ENCODE measurements at places on chromosomes 2 and 18.

- DNase-seq: no peak
These were observed 109.1 kb downstream of the HAUS1 start for GRCh38 chr18:46213295-46213694.

DNA sequence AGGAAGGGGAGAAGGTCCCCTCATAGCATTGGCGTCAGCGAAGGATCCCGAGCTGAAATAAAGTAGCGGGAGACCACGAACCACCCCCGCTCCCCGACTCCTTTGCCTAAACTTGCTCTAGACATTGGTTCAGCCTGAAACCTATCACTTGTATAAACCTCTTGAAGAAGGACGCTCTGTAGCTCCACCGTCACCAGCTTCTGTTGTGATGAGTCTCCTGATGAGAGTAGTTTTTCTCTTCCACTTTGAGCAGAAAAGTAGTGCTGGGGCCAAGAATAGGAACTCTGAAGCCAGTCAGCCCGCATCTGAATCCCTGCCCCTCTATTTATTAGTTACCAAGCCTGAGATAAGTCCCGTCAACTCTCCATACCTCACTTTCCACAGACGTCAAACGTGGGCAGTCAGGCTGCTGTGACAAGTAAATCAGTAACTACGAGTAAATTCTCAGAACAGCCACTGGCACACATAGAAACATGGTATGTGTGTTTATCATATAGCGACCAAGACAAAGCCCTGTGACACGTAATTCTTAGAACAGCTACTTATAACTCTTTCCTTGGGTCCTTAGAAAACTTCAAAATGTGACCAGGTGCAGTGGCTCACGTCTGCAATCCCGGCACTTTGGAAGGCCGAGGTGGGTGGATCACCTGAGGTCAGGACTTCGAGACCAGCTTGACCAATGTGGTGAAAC, 61.7 kb downstream of the CD226 start:
- DNase-seq: no peak

DNA sequence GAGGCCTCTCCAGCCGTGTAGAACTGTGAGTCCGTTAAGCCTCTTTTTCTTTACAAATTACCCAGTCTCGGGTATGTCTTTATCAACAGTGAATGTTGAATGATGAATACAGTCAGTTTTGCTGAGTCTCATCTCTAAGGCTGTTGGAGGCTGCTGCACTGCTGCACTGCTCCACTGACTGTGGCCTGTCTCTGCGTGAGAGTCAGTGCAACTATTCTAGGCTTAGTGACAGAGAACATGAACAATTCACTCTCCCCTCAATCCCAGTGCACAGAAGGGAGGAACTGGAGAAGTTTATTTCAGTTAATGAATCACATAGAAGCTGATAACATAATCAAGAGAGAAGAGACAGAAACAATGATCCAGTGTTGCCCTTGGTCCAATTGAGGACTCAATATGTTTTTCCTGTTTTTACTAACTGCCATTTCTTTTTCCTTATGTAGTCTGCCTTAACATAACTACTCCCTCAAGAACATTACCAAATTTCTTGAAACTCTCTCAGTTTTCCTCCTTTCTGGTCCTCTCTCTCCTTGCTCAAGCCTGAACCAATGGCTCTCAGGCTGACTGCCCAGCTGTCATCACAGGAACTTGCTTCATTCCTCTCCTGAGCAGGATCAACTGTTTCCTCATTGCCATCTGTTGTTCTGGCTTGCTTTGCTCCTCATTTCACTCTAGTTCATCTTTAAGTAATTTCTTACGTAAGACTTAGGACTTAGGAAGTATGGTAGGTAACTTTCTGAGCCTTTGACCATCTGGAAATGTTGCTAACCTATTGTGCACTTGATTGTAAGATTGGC, 483.2 kb downstream of the METTL4 start:
- DNase-seq: peak; percentile 8

DNA sequence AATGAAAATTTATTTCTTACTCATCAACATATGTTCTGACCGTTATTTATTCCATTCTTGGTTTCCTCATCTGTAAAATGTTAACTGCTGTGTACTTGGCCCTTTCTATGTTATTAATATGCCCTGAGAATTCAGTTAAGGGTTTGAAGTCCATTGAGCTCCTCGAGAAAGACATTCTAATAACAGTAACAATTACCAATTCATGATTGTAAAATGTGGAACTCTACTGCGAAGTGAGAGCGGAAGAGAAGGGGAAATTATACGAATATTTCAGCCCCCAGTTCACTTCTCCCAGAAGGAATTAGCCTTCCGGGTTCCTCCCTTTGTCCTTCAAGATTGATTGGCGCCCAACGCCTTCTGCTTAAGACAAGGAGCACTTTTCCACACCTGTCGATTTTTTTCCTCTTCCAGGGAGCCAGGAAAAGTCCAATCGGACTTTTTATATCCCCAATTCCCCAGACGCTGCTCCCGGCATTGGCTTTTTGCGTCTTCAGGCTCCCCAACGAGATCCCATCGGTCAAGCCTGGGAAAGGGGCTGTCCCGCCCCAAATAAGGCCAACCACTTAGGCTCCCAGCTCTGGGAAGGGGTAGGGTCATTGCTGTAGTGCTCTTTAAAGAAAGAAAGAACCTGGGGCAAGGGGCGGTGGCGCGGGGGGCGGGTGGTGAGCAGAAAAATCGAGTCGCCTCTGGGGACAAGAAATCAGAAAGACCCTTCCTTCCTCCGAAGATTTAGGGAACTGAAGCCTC, 1.6 kb downstream of the DSC2 start:
- no peak for DNase-seq

GRCh38 chr18:7805880-7806279, 238.8 kb downstream of the PTPRM start:
- DNase-seq: no peak

DNA sequence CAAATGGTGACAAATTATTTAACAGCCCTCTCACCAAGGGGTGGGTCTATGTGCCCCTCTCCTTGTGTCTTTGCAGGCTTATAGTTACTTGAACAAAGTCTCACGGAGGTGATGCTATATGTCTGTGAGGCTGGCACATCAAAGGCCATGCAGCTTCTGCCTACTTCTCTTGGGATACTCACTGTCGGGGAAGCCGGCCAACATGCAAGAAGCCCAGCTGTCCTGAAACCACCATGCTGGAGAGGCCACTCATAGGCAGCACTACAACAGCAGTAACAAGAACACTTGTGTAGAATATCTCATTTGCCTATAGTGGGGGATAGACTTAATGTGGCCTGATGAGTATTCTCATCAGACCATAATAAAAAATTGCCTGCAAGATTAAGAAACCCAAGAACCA, 233.7 kb upstream of the NCKAP5 start:
- DNase-seq: no peak

DNA sequence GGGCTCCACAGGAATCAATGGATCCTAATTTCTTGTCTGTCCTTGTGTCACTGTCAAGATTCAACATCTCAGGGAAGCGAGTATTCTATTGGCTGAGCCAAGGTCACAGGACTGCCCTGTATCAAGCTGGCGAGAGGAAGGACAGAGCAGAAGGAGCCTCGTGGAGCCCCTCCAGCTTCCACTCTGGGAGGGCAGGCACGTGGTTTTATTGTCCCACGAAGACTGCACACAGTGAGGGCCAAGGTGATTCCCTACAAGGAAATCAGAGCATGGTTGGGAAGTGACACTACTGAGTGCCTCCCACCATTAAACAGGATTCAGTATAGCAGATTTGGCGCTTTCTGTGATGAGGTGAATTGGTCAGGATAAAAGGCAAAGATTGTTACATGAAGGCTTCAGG, 302.4 kb upstream of the CXCR4 start:
- DNase-seq: no peak

- DNase-seq: no peak
These were observed 683 bp downstream of the GBX2 start for GRCh38 chr2:236167297-236168109.

- DNase-seq: no peak
These were observed 52.6 kb upstream of the GALR1 start for GRCh38 chr18:77197073-77197472.

- no peak for DNase-seq
These were observed 11.8 kb downstream of the ARHGAP15 start for GRCh38 chr2:143140864-143141661.

GRCh38 chr2:19141234-19142004, 217.0 kb downstream of the OSR1 start:
- no peak for DNase-seq

DNA sequence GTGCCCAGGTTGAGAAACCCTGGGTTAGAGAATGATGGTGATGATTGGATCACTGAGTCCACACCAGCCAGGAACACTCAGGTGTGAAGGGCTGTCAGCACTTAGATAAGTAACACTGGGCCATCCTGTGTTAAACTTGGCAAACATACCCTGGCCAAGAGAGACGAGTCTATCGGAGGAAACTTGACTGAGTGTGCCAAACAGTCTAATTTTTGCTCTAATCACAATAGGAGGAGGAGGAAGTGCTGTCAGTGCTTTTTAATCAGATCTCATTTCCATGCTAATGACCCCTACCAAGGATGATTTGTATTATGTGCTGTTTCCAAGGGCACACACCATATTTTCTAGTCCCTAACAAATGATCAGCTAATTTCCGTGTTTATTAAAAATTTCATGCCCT, 63.8 kb upstream of the SEC11C start:
- no peak for DNase-seq

GRCh38 chr2:182077023-182077422, 91.4 kb downstream of the PPP1R1C start:
- DNase-seq: no peak

DNA sequence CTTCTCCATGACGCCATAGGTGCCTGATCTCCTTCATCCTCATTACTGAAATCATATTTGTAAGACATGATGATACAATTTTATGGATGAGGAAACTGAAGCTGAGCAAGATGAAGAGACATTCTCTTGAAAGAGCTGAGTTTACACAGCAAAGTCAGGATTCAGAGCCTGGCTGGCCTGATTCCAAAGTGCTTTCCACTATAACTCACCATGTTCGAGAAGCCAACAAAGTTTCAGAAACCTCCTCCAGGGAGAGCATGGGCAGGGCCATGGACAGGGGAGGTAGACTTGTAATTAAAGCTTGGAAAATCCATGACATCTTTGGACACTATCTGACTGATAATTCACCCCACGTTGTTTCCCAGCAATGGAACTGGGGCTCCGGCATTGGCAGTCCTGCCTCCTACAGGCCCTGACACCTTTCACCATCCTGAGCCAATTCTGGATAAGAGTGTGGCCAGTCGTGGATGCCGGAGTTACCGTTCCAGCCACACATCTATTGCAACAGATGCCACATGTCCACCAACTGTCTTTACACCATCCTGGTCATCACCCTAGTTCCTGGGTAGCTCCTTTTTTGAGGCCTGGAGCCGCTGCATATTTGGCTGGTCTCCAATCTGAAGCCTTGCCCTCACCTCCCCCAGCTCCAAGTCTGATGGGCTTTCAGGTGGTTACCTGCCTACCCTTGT, 85.0 kb upstream of the PPP1CB start:
- no peak for DNase-seq

GRCh38 chr2:43206602-43207001, 19.8 kb downstream of the ZFP36L2 start:
- DNase-seq: no peak

GRCh38 chr2:49037197-49037596, 117.1 kb downstream of the FSHR start:
- DNase-seq: no peak

DNA sequence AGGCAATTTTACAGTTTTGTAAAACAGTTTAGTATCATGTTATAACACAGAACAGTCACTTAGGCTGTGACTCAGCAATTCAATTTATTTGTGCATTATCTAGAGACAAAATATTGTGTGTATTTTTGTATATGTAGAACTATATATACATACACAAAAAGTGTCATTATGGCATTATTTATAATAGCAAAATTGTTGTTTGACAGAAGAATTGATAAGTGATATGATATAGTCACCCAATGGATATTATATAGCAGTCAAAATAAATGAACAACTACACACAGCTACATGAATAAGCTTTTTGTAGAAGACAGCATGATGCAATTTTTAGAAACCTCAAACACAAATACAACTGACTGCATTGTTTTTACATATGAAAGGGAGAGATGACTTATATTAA, 334.0 kb downstream of the TRIB2 start:
- DNase-seq: peak; percentile 3

GRCh38 chr2:114464961-114465706, 22.7 kb downstream of the DPP10 start:
- no peak for DNase-seq

DNA sequence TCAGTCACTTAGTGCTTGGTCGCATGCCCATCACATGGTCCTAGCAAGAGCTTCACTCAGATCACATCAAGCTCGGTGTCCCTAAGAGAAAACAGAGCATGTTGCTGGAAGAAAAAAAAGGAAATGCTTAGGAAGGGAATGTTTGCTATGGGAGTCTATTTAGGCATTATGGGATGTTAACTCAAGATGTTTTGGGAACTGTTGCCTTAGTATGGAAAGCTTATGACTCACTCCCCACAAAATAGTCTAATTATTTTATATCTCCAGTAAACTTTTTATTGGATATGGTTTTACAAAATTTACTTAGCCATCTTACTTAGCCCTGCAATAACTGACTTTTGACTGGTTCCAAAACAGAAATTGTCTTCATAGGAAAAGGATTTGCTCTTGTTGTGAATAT, 439.5 kb upstream of the ZEB2 start:
- DNase-seq: no peak

DNA sequence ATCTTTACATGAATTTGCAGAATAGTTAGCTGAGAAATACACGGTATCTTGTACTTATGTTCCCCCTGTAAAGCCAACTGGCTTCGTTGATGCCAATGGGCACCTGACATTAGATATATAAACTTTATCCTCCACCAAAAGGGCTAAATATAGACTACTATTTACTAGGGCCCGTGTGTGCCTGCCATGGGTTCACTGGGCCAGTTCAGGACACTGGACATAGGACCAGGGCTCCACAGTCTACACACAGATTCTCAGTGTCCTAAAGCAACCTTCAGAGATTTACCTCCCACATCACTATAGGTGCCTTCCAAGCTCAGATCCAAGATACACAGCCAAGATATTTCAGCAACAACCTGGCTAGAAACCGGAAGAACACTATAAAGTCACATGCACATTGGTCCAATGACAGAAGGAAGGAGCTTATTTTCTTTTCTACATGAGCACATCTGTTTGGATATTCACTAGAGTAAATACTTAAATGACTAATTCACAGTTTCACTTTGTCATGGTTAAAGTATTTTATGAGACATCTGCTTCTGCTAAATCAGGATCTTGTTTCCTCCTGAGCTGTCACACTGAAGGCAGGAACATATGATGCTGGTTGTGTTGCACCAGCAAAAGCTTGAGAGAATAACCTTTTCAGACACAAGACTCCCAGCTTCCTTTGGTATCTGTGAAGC, 95.1 kb downstream of the MYO5B start:
- DNase-seq: peak; percentile 46

DNA sequence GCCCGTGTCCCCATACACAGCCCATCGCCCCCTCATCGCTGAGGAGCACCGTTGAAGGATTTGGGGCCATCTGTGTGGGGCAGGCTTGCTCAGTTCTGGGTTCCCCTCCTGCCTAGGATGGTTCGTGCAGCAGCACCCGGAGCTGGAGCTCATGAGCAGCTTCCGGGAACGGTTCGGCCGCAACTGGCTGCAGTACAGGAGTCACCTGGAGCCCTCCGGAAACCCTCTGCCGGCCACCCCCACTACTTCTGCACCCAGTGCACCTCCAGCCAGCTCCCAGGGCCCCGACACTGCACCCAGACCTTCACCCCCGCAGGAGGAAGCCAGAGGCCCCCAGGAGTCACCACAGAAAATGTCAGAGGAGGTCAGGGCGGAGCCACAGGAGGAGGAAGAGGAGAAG, 10.3 kb downstream of the STK11IP start:
- DNase-seq: no peak
